ENCODE measurements at places on chromosomes 16 and 17.

DNA sequence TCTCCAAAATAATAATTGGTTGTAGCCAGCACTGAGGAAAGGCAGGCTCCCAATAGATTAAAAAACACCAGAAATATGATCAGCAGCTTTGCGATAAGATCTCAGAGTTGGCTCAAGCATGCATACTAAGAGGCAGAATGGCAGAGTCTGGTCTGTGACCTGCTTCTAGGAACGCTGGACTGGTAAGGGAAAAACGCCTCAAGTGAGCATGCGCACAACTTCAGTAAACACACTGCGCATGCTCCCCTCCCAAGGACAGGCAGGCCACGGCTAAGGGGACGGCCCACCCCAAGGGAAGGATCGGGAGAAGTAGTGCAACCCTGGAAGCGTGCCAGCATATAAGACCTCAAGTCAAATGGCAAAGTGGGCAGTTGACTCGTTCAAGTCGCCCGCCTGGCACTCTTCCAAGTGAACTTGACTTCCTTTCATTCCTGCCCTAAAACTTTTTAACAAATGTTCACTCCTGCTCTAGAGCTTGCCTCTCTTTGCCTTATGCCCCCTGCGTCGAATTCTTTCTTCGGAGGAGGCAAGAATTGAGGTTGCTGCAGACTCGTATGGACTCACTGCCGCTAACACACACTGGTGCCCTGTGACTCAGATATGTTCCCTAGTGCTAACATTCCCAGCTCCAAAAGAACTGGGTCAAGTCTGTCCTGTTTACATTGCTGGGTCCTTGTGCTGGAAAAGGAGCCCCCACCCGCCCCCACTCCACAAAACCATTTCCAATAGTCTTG is 22.4 kb upstream of the PRM1 start:
- no peak for DNase-seq

DNA sequence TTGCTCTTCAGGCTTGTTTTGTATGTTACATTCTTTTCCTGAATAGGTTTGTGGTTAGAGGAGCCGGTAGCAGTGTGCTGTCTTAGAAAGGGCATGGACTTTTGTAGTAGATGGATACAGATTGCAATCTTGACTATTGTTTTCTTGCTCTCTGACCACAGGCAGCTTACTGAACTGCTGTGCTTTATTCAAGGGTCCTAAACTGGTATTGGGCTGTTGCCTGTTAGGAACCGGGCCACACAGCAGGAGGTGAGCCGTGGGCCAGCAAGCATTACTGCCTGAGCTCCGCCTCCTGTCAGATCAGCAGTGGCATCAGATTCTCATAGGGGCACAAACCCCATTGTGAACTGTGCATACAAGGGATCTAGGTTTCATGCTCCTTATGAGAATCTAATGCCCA is 373.9 kb downstream of the CPPED1 start:
- no peak for DNase-seq

- DNase-seq, result no peak
Observed at GRCh38 chr16:28161626-28162025, 50.1 kb downstream of the XPO6 start.

DNA sequence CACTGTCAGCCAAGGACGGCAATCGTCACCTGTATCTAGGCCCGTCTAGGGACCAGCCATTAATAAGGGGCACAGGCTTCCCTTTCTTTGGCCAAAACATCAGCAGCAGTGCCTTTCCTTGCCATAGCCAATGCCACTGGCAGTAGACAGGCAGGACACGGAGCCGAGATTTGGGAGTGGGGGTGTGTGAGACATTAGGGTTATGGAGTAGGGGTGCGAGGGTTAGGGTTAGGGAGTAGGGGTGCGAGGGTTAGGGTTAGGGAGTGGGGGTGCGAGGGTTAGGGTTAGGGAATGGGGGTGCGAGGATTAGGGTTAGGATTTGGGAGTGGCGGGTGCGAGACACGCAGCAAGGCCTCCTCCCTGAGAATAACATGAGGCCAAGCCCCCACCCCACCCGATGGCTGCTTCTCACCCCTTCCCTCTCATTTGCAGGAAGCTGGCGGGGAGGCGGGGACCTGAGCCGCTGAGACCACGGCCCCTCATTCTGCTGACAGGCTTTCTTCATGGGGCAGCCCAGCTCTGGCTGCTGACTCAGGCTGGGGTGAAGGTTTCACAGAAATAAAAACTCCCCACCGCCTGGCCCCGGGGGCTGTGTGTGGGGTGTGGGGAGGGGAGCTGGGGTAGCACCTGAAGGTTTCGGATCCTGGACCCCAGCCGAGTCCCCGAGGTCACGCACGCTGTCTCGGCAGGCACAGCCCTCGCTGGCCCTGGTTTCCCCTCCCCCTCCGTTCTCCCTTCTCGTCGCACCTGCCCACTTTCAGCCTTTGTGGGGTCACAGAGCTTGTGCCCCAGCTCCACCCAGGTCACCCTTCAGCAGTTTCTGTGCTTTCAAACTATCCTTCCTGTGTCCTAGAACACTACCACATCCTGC is 93.8 kb downstream of the PGS1 start:
- no peak for DNase-seq

DNA sequence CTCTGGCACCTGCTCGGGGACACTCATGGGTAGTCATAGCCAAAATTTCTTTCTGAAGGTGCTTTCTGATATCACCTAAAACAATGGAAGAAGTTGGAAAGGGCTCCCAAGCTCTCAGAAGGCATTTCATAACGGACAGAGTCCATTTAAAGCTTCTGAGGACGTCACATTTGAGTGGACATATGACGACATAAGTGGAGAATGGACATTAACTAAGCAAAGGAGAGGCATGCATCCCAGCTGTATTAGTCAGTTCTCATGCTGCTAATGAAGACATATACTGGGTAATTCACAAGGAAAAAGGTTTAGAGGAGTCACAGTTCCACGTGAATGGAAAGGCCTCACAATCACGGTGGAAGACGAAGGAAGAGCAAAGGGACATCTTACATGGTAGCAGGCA is 260.2 kb upstream of the DYNLRB2 start:
- no peak for DNase-seq
